Activated T-helper 1 cell treated with anti-CD3 and anti-CD28 coated beads, Interleukin-12 subunit alpha, Interleukin-12 subunit beta, Interleukin-2, Interleukin-4 antibody, amounts not matched to agents 30 ng/mL and 10 ng/mL and 1 ng/mL, durations not matched to agents 14 hours and 24 hours and 36 hours (primary cell): ENCODE measurements at places on chromosomes 16 and 17.

DNA sequence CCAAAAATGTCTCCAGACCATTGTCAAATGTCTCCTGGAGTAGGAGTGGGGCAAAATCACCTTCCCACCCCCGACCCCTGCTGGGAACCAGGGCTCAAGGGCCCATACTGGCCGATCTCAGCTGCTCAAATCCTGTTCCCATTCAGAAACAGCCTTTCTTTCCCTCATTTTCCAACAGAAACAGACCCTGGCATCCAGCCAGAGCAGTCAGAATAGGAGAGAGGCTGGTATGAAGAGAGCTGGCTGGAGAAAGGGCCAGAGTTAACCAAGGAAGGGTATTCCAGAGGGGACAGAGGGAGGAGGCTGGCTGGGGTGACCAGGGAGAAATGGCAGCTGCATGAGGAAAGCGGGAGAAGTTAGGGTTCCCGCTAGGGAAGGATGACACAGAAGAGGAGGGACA, 199.1 kb downstream of the XYLT1 start:
- DNase-seq: no peak

- DNase-seq: no peak
These were observed 40.1 kb downstream of the NT5M start for GRCh38 chr17:17343160-17343735.

DNA sequence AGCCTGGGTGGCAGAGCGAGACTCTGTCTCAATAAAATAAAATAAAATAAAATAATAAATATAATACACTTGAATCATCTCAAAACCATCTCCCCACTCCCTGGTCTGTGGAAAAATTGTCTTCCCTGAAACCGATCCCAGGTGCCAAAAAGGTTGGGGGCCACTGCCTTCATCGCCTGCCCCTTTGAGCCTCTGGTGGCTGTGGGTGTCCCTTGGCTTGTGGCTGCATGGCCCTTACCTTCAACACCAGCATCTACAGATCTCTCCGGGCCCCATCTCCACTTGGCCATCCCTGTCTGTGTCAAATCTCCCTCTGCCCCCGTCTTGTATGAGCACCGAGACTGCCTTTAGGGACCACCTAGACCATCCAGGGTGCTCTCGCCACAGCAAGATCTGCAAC, 177.3 kb downstream of the SEC14L1 start:
- DNase-seq: no peak

GRCh38 chr17:45129940-45130680, 2.2 kb downstream of the PLCD3 start:
- DNase-seq: no peak

- no peak for DNase-seq
These were observed 47.7 kb downstream of the TK2 start for GRCh38 chr16:66502020-66502913.

GRCh38 chr17:47368262-47368661, 44.5 kb downstream of the EFCAB13 start:
- DNase-seq: no peak
